Transverse colon (tissue), 4 donors: ENCODE measurements at places on chromosomes 13 and 19. TPM values are rescaled to one million over a fixed set of nuclear protein-coding genes. Genes with fewer than 3 reads are reported as not detected.

CGB1 gene
- total RNA-seq = not detected

LGALS4 gene
- 4,845 TPM for total RNA-seq

NXNL1 gene
- total RNA-seq = not detected

- DNase-seq = peak; percentile 9
Measured at GRCh38 chr13:33764716-33765115, 53.2 kb upstream of the RFC3 start.

GRCh38 chr19:15422296-15423075 is 3.7 kb upstream of the AKAP8L start:
- no peak for DNase-seq

DNA sequence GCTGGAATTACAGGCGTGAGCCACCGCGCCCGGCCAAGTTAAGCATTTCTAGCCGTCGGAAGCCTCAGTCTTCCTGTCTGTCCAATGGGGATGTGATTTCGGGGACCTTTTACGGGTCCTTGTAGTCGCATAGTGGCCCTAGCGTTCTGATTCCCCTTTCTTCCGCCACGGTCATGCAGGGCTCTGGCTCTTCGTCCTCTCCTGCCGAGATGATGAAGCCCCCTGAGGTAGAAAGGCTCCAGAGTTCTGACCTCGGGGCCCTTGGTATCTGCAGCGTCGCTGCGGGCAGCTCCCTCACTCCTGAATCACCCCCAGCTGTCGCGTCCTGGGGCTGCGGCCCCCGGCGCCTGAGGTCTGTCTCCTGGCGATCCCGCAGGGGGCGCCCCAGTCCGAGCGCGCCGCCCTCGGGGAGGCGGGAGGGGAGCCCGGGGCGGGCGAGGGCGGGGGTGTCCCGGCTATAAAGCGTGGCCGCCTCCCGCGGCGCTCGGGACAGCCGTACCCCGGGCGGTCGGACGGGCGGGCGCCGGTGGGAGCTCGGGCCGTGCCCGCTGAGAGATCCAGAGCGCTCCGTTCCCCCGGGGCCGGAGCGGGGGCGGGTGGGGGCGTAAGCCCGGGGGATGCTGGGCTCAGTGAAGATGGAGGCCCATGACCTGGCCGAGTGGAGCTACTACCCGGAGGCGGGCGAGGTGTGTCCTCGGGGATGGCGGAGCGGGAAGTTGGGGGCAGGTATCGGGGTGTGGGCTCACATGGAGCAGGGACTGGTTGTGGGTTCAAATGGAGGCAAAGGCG is at the start of gene FOXA3:
Gene FOXA3, plus strand, starts transcription at position 487 of the 789 bp plus-strand sequence. Its CDS starts 131 bp downstream, at position 618.
- peak; percentile 85 for DNase-seq

GRCh38 chr13:27018344-27018861 is 153.2 kb downstream of the USP12 start:
- DNase-seq = peak; percentile 7

- DNase-seq = no peak
Measured at GRCh38 chr19:36210497-36210896, 4.0 kb downstream of the ZNF565 start.

- DNase-seq = peak; percentile 72
Measured at GRCh38 chr19:19540064-19540714, 2.1 kb downstream of the CILP2 start.

DNA sequence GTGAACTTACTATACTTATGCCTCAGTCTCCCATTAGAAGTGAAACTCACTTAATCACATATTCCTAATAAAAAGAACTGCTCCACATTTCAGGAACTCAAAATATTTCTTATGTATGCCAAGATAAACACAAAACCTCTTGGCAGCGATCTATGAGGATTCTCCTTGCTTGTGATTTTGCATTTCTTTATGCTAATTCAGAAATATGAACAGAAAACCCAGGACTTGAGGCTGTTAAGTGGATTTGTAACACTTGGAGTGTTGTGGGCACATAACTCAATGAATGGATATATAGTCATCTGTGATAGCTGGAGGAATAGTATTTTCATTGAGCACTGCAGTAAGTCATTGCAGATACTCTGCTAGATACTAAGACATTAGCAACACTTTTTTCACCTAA is 5.6 kb upstream of the KATNAL1 start:
- no peak for DNase-seq

GRCh38 chr19:3612901-3613741 is 6.4 kb upstream of the TBXA2R start:
- no peak for DNase-seq

DNA sequence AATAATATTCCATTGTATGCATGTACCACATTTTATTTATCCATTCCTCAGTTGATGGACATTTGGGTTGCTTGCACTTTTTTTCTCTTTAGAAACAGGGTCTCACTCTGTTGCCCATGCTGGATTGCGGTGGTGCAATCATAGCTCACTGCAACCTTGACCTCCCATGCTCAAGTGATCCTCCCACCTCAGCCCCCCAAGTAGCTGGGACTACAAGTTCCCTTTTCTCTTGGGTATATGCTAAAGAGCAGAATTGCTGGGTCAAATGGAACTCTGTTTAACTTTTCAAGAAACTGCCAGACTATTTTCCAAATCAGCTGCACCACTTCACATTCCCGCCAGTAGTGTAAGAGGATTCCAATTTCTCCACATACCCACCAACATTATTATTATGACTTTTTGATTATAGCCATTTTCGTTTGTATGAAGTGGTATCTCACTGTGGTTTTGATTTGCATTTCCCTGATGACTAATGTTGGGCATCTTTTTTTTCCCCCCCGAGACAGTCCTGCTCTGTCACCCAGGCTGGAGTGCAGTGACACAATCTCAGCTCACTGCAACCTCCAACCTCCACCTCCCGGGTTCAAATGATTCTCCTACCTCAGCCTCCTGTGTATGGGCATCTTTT is 7.6 kb upstream of the IPO5 start:
- DNase-seq = no peak

- DNase-seq = no peak
Measured at GRCh38 chr13:103289681-103290080, 223.5 kb upstream of the SLC10A2 start.

DNA sequence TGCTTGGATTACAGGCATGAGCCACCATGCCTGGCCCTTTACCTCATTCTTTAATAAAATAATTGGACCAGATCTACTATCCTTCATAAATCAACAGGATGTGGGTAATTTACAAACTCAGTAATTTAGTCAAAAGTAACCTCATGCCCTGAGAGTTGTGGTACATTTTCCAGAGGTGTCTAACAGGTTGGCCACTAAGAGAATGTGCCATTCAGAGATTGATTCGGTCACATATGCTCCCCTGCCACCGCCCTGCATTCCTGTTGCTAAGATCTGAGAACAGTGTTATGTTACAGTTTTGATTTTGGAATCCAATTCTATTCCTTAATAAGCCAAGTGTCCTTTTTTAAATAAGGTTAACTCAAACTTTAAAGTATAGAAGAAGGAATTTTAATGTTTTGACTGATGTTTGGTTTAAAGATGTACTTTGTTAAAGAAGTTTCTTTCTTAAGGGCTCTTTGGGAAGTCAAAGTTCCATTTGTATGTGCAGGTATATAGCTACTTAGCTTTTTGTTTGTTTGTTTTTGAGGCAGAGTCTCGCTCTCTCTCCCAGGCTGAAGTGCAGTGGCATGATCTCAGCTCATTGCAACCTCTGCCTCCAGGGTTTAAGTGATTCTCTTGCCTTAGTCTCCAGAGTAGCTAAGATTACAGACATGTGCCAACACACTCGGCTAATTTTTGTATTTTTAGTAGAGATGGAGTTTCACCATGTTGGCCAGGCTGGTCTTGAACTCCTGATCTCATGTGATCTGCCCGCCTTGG is 29.2 kb downstream of the PHF11 start:
- DNase-seq = no peak

DNA sequence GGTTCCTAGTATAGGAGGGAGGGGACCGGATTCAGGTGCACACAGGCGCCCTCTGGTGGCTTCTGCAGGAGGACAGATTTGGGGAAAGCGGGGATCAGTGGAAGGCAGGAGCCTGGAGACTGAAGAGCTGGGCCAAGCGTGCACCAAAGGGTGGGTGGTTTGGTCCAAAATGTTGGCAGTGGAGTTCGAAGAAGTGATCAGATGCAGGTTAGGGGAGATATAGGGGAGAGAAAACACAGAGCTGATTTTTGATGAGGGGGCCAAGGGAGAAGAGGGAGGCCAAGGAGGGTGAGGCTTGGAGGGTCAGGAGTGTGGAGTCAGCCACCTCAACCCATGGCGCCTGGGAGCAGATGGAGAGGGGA is 6.8 kb upstream of the CARM1 start:
- peak; percentile 91 for DNase-seq

DNA sequence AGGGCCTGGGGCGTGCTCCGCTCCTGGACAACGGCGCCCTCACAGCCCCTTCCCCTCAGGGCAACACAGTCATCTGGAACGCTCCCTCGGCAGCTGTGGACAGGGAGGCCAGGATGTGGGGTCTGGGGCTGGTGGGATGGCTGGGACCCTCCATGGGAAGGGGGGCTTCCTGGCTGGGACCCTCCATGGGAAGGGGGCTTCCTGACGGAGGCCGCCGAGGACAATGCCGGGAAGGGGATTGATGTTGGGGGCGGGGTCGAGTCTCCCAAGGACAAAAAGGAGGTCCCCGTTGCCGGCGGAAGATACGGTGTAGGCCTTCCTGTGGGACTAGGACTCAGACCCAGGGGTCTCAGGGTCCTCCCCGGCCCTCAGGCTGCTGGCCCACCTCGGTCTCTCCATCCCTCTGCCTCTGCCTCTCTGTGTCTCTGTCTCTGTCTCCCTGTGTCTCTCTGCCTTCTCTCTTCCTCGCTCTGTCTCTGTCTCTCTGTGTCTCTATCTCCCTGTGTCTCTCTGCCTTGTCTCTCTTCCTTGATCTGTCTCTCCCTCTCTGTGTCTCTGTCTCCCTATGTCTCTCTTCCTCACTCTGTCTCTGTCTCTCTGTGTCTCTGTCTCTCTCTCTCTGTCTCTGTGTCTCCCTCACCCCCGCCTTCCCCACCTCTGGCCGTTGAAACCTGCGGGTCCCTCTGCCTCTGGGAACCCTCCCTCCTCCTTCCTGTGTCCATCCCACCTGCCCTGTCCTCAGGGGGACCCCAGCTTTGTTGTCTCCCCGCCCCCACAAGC is 2.7 kb upstream of the MADCAM1 start:
- DNase-seq = no peak

DNA sequence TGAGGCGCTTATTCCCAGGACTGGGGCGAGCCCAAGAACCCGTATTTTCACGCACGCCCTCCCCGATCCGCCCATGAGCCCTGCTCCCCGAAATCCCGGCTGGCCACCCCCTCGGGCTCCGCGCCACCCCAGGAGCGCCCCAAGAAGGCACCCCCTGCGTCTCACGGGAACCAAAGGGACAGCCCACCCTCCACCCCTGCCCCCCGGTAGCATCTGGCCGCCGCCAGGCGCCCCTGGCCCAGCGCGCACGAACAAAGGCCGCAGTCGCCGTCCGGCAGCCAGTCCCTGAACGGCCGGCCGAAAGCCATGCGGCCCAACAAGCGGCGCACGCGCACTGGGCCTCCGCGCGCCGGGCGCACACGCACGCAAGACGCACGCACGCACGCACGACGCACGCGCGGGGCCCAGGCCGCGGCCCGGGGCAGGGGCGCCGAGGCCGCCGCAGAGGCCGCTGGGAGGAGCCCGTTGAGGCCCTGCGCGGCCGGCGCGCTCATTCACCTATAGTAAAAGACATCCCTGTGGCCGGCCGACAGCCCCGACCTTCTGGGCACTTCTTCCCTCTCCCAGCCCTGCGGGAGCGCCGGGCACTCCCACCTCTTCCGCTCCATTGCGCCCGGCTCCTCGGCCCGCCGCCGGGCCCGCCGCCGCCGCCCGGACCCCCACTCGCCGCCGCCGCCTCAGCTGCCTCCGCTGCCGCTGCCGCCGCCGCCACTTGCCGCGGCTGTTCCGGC is 476 bp downstream of the MBD3 start:
- DNase-seq = peak; percentile 90

DNA sequence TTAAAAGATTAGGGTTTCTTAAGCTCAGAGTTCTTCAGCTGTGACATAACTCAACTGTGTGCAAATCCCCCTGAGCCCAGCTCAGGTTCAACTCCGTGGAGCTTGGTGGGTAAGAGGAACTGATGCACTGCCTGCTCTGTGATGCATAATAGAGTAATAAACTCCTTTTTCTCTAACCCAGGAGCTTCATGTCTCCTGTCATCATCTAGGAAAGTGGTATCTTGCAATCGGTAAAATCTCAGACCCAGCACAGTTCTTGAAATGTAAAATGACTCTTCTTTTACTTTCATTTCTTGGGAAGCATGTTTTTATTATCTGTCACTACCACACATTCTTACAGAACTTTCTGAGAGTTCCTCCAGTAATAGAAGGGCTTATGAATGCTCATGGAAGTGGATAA is 123.8 kb upstream of the PCDH9 start:
- DNase-seq = no peak

DNA sequence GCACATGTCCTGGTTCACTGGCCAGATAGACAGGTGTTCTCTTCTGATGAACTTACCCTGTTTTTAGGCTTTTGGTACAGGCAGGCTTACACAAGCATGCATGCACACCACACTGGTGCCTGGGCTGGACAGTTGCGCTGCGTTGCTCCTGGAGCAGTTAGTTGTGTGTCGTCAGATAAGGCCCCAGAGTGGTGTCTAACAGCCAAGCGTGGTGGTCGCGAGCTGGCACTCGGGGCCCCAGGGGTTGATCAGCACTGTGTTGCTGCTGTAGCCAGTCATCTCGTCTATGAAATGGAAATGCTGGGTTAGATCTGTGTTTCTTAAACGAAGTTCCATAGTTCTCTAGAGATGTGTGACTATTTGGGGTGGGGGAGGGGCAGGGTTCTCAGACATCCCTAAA is 24.6 kb upstream of the TEX29 start:
- DNase-seq = no peak
